T follicular helper cell (primary cell): ENCODE measurements at places on chromosomes 4 and X.

- no peak for DNase-seq
Observed at GRCh38 chrX:96685210-96686099, 813 bp downstream of the DIAPH2 start.

GRCh38 chr4:120331486-120332370 lies 265.1 kb upstream of the MAD2L1 start:
- DNase-seq, result no peak

- no peak for DNase-seq
Observed at GRCh38 chr4:131348263-131348662, 1800.8 kb upstream of the PCDH10 start.

DNA sequence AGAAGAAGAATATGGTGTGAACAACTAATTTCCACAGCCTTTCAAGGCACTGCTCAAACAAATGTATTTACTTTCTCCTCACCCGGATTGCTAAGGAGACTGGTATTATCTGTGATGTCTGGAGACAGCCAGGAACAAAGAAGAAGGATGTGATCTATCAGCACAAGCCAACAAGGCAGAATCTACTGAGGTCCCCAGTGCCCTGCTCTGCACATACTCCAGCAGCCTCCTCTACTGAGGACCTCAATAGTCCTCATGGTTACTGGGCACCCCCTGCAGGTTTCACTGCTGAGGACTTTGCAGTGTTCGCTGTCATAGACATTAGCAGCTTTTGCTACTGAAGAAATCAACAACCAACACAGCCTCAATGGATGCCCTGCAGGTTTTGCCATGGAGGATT lies 930.1 kb downstream of the ADGRL3 start:
- DNase-seq, result no peak

- no peak for DNase-seq
Observed at GRCh38 chr4:25032126-25032525, 1.4 kb upstream of the LGI2 start.

- DNase-seq, result no peak
Observed at GRCh38 chrX:50067435-50068284, 133.1 kb downstream of the AKAP4 start.

- DNase-seq, result no peak
Observed at GRCh38 chr4:92172203-92172602, 131.6 kb upstream of the GRID2 start.

DNA sequence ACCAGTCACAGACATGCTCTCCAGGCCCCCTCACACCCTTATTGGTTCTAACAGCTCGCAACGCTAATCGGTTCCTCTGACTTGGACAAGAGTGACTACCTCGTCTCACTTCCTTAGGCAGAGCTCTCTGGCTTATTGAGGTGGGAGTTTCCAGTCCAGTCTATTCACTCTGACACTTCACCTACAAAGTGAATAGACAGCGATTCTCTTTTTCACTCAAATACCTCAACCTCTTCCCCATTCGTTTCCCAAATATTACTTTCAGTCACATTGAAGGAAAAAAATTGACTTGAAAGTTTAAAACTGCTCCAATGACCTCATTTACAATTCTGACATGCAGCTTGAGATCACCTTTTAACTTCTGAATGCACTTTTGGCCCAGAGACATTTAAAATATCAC lies 17.7 kb downstream of the HELT start:
- DNase-seq, result no peak

- no peak for DNase-seq
Observed at GRCh38 chrX:51975811-51976210, 82.4 kb downstream of the MAGED1 start.

GRCh38 chr4:54539500-54540029 lies 118.2 kb upstream of the KIT start:
- DNase-seq, result no peak

GRCh38 chrX:12309744-12310076 lies 171.4 kb downstream of the FRMPD4 start:
- no peak for DNase-seq

- no peak for DNase-seq
Observed at GRCh38 chr4:87117732-87118075, 102.7 kb downstream of the KLHL8 start.

GRCh38 chr4:98383431-98384106 lies 122.4 kb downstream of the RAP1GDS1 start:
- DNase-seq, result no peak

DNA sequence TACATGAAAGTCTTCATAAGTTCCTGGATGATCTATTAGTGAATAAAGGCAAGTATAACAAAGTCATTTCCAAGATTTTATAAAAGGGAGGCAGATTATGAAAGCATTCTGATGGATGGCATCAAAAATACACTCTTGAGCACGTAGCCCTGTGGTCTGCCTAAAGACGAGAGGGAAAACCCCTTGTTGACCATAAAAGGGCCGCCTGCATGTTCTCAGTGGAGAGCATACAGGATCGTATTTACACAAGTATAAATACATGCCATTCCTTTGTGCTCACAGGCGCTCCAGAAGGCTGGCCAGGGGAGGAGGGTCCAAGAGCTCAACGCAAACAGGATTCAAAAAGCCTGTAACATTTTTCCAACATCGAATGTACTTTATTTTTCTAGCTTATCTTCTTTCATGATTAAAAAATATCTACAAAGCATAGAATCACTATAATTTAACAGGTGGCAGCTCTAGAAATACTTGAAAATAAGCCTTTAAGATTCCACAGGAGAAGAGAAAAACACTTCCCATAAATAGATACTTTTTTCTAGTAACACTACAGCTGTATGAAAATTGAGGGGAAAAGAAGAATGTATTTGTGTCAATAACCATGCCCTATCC lies 29.6 kb downstream of the PDGFC start:
- DNase-seq, result no peak

DNA sequence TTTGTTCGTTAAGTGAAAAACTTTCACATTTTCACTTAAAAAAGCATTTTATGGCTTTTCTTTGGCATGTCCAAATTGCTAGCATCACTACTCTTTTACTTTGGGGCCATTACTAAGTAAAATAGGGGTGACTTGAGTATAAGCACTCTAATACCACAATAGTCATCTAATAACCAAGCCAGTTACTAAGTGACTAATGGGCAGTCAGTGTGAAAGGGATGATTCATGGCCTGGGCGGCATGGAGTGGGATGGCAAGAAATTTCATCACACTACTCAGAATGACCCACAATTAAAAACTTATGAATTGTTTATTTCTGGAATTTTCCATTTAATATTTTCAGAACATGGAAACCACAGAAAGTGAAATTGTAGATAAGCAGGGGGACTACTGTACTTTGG lies 60.9 kb downstream of the BMP15 start:
- no peak for DNase-seq
